ENCODE measurements at places on chromosomes 5 and 9.

DNA sequence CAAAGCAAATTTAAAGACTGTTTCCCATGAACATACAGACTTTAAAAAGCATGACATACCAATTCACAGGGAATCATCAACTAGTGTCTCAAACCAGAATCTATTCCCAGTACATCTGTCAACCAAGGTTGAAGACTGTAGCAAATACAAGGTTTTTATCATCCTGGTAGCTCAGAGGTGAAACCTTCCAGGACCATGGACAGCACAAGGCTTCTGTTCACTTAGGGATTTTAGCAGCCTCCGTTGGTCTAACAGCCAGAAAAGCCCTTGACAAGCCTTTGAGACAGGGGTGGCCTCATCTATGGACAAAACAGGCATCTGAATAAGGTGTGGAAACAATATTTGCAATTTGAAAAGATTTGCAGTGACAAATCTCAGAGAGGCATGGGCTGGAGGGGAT is 119.0 kb downstream of the TRIM32 start:
- DNase-seq, result no peak

DNA sequence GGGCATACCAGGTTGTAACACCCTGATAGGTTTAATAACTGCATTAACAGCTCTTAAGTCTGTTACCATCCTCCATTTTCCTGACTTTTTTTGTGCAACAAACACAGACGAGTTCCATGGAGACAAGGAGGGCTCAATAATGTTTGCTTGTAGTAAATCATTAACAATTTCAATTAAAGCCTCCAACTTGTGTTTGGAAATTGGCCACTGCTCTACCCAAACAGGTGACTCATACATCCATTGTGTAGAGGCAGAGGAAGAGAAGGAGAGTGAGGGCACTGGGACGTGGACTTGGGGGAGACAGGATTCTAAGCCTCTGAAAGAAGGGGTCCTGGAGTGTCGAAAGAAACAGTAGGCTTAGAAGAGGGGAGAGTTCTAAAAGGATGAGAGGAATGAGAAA is 213.6 kb upstream of the KCNN2 start:
- DNase-seq, result no peak

- no peak for DNase-seq
Observed at GRCh38 chr5:88841212-88841611, 41.8 kb downstream of the MEF2C start.

- no peak for DNase-seq
Observed at GRCh38 chr5:57157131-57157530, 16.7 kb upstream of the GPBP1 start.

GRCh38 chr5:133727636-133728035 is 115.3 kb upstream of the FSTL4 start:
- DNase-seq, result no peak

Data from AML-193 (cell line).